A549 (cell line): ENCODE measurements at places on chromosomes 7 and 10.

- DNase-seq, result no peak
Observed at GRCh38 chr7:157691586-157692459, 355.0 kb downstream of the DNAJB6 start.

DNA sequence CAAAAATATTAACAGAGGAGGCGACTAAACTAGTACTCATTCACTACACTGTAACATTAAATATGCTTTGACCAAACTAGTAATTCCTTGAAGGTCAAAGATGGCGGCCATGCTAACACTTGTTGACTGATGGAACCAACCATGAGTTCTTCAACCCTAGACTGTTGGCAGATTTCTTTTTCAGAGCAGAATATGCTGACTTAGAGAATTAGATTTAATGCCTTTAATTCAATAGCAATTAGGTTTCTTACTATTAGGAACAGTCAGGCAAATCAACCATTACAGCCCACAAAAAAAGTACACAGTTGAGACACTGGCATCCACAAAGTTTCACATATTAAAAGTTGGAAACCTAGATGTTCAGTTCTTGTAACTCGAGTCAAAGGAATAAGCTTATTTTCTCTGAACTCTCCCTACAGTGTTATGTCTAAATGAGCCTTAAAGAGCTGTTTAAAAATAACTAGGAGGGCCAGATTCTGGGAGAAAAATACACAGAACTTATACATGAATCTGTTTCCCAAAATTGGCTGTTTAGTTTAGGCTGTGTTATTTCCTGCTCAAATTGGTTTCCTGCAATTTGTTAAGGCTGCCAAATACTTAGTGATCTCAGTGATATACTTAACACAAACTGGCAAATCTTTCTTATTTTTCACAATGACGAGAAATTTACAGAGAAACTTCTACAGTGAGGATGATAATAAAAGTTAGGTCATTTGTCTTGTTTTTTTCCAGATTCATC, 17.6 kb downstream of the CHCHD3 start:
- DNase-seq, result no peak

- no peak for DNase-seq
Observed at GRCh38 chr7:142349670-142350405, 92.0 kb upstream of the PRSS58 start.

DNA sequence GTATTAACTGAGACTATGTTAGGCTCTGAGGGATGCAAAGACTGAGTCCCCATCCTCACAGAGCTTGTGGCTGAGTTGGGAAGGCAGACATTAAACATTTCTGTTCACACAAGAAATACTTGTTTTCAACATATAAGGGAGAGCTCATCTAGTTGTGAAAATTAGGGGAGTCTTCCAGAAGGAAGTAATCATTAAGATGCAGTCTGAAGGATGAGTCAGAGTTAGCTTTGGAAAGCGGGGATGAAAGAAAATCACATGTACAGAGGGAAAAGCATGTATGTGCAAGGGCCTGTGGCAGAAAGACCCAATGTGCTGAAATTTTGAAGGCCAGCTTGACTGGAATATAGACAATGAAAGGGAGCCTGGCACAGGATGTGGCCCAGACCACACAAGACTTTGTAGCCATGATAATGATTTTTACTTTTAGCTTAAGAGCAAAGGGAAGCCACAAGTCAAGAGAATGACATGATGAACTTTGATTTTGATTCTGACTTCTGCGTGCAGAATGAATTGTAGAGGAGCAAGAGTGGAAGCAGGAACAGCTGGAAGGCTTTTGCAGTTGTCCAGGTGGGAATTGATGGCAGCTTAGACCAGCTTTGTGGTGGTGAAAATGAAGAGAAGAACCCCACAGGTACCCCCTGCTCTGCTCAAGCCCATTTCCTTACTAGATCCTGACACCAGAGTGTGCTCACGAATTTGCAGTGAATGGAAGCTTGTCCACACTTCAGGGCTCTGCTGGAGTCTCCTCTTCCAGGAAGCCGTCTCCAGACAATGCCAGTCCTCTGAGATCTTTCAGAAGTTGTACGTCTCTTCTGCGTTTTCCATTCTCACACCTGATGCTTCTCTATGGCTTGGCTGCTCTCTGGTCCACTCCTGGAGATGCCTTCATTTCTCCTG, 115.6 kb downstream of the ATXN7L1 start:
- DNase-seq, result no peak

GRCh38 chr10:21518149-21518640, 7.3 kb downstream of the SKIDA1 start:
- DNase-seq, result no peak

DNA sequence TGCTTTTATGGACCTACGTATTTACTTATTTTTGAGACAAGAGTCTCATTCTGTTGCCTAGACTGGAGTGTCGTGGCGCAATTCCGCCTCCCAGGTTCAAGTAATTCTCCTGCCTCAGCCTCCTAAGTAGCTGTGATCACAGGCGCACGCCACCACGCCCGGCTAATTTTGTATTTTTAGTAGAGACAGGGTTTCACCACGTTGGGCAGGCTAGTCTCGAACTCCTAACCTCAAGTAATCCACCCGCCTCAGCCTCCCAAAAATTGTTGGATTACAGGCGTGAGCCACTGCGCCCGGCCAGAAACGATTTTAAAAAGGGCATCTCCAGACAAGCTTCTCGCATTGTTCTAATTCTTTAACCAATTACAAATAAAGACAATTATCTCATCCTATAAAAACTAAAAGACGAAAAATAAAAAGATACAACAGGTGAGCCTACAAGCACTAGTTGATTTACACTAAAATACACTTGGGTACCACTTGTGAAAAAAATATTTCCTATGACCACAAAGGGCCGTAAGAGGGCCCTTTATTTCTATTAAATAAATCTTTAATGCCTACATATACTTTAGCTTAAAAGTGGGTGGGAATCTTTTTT, 2.4 kb downstream of the TRA2A start:
- DNase-seq, result no peak

DNA sequence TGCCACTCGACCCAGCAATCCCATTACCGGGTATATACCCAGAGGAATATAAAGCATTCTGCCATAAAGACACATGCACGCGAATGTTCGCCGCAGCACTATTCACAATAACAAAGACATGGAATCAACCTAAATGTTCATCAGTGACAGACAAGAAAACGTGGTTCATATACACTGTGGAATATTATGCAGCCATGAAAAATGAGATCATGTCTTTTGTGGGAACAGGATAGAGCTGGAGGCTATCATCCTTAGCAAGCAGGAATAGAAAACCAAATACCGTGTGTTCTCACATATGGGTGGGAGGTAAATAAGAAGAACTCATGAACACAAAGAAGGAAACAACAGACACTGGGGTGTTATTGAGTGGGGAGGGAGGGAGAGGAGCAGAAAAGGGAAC, 84.7 kb downstream of the SLC16A9 start:
- DNase-seq, result no peak

DNA sequence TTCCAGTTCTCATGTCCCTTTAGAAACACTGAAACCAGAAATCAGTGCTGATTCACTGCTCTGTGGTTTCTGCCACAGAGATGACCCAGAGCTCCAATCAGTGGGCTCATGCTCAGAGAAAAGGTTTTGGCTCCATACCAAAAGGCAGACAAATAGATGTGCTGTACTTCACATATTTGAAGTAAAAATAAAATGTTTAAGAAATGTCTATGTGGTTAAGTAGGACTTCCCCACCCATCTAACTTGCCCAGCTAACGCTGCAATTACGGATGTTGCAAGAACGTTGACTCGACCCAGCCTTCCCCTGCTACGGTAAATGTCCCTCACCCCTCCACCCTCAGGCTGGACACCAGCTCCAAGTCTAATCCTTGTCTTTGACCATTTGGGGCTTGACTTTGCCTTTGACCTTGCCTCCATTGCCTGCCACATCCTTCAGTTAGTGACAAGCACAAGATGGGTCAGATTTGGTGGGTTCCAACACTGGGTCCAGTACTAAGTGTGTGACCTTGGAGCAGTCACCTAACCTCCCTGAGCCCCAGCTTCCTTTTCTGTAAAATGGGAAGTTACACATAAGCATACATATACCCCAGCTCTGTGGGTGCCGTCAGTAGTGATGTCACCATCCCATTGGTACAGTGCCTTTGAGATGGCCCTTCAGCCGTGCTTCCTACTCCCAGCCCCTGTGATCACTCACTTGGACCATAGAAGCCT, 95.8 kb downstream of the CHST15 start:
- DNase-seq, result peak; percentile 55

DNA sequence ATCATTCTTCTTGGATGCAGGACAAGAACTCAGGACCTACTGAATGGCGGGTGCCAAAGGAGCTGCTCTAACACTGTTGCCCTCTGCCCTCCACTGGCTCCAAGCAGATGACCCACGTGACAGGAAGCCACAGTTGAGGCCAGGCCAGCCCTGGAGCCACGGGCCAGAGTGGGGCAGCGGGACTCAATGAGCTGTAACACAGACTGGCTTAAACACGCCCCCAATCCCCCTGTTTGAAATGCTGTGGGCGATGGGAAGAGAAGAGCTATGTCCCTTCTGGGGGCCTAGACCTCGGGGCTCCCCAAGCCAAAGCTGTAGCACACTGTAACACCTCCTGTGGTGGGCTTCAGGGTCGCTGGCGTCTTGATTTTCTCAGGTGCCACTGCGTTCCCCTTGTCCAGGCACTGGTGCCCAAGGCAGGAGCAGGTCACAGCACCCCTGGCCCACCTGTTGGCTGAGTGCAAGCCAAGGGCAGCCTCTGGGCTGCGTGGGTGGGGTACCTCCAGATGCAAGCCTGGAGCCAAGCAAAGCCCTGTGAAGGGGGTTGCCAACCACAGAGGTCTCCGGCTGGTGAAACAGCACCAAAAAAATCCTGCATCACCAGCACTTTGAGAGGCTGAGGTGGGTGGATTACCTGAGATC, 18.6 kb upstream of the ZMIZ2 start:
- no peak for DNase-seq

DNA sequence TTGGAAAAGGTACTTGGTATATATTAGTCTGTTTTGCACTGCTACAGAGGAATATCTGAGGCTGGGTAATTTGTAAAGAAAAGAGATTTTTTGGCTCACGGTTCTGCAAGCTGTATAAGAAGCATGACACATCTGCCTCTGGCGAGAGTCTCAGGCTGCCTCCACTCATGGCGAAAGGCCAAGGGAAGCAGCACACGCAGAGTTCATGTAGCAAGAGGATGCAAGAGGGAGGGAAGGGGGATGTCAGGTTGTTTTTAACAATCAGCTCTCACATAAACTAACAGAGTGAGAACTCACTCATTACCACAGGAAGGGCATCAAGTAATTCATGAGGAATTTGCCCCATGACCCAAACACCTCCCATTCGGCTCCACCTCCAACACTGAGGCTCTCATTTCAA, 484.8 kb upstream of the DPP6 start:
- no peak for DNase-seq

DNA sequence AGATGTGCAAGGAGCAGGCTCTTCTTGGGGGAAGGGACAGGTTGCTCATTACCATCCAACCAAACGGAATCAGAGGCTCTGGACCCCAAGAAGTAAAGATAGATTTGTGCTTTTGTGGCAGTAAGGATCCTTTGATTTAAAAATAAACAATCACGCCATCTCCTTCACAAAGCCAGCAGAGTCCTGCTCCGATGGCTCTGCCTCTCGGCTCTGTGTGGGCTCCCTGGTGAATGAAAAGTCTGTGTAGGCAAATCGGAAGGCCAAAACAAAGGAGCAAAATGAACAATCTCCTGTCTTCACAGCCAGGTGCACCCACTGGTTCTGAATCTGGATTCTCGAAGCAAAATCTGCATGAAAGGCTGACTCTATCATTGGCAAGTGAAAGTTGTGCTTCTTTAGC, 3.8 kb downstream of the PTPRN2 start:
- no peak for DNase-seq

- no peak for DNase-seq
Observed at GRCh38 chr7:70714506-70715038, 417.4 kb upstream of the GALNT17 start.

DNA sequence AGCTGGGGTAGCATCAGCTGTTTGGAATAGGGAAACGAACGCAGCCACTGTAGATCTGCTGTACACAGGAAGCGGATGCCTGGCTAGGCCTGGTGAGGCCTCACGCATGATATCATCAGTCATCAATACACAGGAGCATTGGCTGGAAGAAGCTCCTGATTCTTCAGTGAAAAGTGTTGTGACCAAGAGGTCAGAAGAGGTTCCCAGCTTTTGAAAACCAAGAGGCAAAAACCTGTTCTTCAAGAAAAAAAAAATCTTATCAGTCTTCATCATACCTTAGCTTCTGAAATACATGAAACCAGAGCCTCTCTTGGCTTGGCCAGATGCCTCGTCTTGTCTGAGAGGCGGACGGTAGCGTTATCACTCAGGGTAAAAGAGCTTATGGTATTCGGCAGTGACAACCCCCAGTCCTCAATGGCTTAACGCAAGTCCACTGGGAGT, 139.3 kb upstream of the TCF7L2 start:
- DNase-seq, result no peak

GRCh38 chr10:130711072-130711471, 574.9 kb downstream of the GLRX3 start:
- DNase-seq, result peak; percentile 6

GRCh38 chr10:69405221-69405620, 11.5 kb downstream of the TACR2 start:
- no peak for DNase-seq

- DNase-seq, result no peak
Observed at GRCh38 chr7:90424720-90425119, 21.5 kb downstream of the CLDN12 start.
